Right ventricle myocardium superior (tissue), 1 donor: ENCODE measurements at places on chromosomes 12 and 14. TPM values are rescaled to one million over a fixed set of nuclear protein-coding genes. Genes with fewer than 3 reads are reported as not detected.

- no peak for DNase-seq
These were observed 57.3 kb upstream of the ATF1 start for GRCh38 chr12:50706606-50707005.

DNA sequence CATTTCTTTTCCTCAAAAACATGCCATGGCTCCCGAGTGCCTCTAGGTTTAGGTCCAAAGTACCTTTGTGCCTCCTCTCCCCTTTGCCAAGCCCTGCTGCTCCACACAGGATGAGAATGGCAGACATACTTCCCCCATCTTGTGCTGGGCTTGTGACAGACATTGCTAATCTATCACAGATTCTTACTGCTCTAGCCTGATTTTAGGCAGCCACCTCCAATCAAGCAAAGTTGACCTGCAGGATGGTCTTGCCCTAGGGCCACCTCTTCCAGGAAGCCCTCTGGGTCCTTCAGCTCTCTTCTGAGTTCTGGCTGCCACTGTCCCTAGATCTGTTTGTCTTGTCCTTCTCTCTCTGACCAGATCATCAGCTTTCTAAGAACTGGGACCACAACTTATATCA is 20.5 kb downstream of the FOXN4 start:
- DNase-seq: no peak

GRCh38 chr12:131568336-131568735 is 142.6 kb upstream of the SFSWAP start:
- no peak for DNase-seq

- no peak for DNase-seq
These were observed 59.4 kb downstream of the EML1 start for GRCh38 chr14:99852578-99852977.

GRCh38 chr14:34179727-34180126 is 228.9 kb upstream of the EGLN3 start:
- DNase-seq: no peak

The AQP5 gene
- 0.38 TPM for total RNA-seq
